Stimulated activated CD4-positive, alpha-beta T cell treated with anti-CD3 and anti-CD28 coated beads, Interleukin-2, amount 100 ng/mL, for 48 hours (primary cell): ENCODE measurements at places on chromosomes 13 and 19.
A peak's percentile ranks its signal among the peaks of the same experiment; 100 is the strongest.

DNA sequence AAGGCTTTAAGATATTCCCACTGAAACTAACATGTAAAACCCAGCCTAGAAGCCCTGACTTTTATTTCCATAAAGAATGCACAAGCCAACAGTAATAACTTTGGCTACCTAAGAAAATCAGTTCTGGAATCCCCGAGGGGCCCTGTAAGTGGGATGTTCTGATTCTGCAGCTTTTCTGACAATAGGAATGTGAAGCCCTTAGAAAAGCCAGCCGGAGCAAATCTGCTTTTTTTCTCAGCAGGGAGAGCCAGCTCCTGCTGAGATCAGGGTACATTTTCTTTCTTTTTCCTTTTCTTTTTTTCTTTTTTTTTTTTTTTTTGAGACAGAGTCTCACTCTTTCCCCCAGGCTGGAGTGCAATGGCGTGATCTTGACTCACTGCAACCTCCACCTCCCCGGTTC lies 8.0 kb upstream of the GARRE1 start:
- DNase-seq, result no peak

DNA sequence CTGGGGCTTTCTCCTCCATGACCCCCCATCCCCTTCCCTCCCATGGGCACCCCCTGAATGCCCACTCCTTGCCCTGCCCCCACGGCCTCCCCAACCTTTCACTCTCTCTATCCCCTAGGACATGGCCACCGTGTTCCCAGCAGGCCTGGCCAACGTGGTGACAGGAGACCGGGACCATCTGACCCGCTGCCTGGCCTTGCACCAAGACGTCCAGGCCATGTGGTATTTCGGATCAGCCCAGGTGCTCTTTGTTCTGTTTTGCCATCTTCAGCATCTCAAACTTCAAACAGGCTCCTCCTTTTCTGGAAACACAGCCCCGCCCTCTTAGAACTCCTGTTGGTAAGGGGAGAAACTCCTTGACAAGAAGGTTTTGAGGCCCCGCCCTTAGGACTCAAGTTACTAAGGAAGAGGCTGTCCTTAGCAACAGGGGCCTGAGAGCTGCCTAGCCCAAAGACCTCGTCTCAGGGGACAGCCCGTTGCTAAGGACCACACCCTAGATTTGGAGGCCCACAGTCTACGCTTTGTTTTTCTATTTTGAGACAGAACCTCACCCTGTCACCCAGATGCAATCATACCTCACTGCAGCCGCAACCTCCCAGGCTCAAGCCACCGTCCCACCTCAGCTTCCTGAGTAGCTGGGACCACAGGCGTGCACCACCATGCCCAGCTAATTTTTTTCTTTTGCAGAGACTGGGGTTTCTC lies 5.1 kb upstream of the FLT3LG start:
- peak; percentile 58 for DNase-seq

GRCh38 chr13:106573868-106574267 lies 5.9 kb upstream of the ARGLU1 start:
- no peak for DNase-seq

- DNase-seq, result no peak
Observed at GRCh38 chr13:71880753-71881541, 13.9 kb upstream of the DACH1 start.

- no peak for DNase-seq
Observed at GRCh38 chr19:49069026-49069425, 3.5 kb downstream of the KCNA7 start.

GRCh38 chr13:78719367-78719766 lies 60.4 kb upstream of the OBI1 start:
- no peak for DNase-seq

GRCh38 chr13:84641491-84641890 lies 759.2 kb upstream of the SLITRK1 start:
- no peak for DNase-seq

DNA sequence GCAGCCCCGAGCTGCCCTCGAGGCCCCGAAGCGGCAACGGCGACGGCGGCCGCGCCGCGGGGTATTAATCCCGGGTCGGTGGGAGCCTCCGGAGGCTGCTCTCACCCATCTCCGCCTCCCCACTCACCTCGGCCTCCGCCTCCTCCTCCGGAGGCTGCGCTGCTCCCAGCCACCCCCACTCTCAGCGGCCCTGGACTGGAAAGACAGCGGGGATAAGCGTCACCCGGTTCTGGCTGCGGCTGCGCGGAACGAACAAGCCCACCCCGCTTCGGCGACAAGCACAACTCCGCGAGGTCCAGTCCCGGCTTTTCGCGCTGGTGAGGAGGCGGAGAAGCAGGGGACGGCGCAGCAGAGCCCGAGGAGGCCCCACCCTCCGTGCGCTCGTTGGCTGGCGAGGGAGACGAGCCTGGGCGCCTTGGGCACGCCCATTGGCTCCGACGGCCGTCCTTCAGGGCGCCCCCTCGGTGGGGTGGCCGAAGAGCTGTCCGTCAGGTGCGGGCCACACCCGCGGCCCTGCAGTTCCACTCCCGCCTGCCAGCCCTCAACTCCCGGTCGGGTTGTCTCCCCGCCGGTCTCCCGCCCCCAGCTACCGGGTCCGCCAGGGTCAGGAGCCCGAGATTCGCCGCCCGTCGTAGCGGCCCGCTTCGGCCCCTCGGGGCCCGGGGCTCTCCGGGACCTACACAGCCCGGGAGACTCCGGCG lies at the start of gene ZMYM5:
ZMYM5 (minus strand) TSS at position 327 of the 701 bp plus-strand sequence. CDS start 11,469 bp downstream, outside the sequence.
- peak; percentile 91 for DNase-seq

- no peak for DNase-seq
Observed at GRCh38 chr13:113123226-113124201, 915 bp downstream of the F10 start.

DNA sequence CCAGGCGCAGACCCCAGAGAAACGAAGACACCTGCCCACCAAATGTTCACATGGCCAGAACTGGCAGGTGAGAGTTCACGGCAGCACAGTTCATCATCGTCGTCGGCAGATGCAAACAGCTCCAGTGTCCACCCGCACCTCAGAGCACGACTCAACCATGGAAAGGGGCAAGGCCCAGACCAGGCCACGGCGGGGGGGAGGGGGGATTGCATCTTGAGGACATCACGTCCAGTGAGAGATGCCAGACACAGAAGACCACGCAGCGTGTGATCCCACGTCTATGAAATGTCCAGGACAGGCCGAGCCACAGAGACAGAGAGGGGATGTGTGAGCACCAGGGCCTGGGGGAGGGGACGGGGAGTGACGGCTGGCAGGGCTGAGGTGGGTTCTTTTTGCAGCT lies 7.3 kb downstream of the RNF126 start:
- no peak for DNase-seq

DNA sequence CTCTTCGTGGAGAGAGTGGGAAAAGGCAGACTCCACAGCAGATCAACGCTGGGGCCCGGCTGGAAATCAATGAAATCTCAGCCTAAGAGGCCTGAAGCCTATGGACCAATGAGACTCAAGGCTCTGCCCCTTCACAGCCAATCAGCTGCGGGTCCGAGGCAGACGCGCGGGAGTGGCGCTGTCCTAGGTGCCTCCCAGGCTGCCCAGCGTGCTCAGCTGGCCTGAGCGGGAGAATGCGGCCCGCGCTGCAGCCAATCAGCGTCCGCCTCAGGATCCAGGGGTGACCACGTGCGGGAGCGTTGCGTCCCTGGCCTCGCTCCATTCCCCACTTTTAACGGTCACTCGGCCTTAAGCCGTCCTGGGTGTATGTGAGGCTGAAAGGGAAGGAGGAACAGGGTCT lies at the start of gene ZBTB32:
ZBTB32 (plus strand) TSS at position 341 of the 400 bp plus-strand sequence. CDS start 10,069 bp downstream, outside the sequence.
- DNase-seq, result no peak

- no peak for DNase-seq
Observed at GRCh38 chr13:23477101-23477500, 43.6 kb upstream of the SACS start.

GRCh38 chr13:50616101-50616500 lies 227.4 kb downstream of the DLEU7 start:
- DNase-seq, result no peak

- DNase-seq, result no peak
Observed at GRCh38 chr19:4075373-4075772, 8.7 kb upstream of the ZBTB7A start.

- no peak for DNase-seq
Observed at GRCh38 chr13:34040863-34041262, 222.9 kb downstream of the RFC3 start.

DNA sequence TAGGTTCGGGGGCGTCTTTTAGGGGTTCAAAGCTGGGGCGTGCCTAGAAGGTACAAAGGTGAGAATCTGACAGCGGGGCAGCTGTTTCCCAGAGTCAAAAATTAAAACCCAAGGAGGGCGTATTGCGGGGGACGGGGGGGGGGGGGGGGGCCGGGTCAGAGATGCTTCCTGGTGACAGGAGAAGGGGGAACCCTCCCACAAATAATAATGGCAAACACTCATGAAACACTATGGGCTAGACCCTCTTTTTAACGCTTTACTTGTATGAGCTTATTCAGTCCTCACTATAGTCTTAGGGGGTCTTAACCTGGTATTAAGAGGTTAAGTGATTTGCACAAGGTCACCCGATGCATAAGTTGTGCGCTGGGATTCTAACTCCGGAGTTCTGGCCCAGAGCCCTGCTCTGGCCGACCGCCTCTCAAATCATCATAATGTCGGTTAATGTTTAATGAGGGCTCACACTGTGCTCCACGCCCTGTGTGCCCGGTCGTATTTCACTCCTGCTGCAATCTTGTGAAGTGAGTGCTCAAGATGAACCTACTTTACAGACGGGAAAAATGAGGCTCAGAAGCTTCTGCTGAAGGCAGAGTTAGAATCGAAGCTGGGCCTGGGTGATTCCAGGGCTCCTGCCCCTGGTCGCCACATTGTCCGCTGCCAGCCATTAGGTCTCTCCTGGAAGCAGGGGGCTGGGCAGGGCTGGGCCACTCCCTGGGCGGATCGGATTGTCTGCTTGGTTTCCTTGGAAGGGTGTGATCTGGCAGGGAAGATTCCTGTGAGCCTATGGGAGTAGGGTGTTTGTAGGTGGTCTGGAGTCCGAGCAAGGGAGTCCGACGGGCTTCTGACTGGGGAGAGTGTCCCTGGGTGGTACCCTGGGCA lies 964 bp downstream of the PAK4 start:
- no peak for DNase-seq

GRCh38 chr19:16224293-16225045 lies 26.8 kb downstream of the AP1M1 start:
- no peak for DNase-seq

GRCh38 chr19:55620410-55621204 lies 3.8 kb downstream of the ZNF784 start:
- no peak for DNase-seq

DNA sequence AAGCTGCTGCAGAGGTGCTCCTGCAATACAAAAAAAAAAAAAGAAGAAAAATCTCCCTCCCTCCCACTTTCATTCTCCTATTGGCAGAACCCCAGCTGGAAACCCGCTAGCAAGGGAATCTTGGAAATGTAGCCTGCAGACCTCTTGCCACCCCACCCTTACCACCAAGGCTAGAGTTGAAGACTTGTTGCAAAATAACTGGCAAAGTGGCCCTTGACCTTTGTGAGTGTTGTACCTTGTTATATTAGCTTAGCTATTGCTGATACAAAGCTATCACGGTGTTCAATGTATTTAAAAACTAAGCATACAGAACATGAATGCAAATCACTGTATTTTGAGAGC lies 57.5 kb upstream of the KCTD4 start:
- no peak for DNase-seq

- DNase-seq, result no peak
Observed at GRCh38 chr19:41355802-41356201, 2.1 kb upstream of the TGFB1 start.

DNA sequence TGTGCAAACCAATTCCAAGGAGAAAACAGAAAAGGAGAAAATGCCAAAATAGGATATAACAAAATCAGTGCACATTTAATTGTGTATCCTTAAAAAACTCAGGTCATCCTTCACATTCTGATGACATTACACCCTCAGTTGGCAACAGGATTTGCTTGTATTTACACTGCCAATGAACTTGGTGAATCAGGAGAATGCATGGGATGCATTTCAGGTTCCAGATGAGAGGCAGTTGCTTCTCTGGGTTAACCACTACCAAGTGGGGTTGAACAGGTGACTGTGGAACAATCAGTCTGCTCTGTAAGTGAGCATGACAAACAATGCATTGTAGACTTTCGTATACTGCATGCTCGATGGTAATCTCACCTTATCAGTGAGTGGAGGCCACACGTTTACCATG lies 79.1 kb downstream of the STARD13 start:
- no peak for DNase-seq

DNA sequence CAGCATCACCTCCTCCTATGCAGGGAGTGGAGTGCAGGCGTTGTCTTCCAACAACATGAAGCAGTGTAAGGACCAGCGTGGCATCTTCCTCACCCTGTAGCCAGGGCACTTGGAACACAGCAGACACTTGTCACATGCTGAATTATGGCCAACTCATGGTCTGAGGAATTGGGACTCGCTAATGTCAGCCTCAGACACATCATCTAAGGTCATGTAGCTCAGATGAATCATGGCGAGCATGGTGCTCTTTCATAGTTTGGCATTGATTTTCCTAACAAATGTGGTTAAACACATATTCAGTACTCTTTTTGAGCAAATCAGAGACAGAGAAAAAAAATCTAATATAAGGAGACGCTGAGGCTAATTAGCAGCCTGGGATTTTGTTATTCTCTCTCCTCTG lies 99.6 kb upstream of the SGCG start:
- DNase-seq, result no peak

GRCh38 chr13:98685146-98685545 lies 67.3 kb downstream of the SLC15A1 start:
- no peak for DNase-seq

DNA sequence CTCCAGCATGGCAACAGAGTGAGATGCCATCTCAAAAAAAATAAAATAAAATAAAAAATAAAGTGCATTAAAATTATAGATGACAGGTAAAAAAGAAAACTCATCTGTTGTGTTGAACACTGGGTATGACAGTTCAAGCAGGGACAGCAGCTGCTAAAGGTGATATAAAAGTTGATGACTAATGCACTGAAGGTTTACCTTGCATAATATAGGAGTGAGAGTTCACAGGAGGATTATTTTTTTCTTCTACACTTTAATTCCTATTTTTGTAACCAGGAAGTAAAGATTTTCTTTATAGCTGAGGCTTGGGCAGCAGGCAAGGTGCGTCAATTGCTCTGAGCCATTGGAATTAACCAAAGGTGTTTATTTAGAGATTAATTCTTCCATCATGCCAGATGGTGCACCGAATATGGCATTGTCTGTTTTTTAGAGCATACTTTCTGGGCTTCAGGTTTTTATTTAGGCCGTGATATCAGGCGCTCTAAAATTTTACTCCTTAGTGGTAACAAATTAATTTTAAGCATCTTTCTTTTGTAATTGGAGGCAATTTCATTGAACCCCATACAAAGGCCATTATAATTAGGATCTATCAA lies 337.0 kb upstream of the SLC10A2 start:
- no peak for DNase-seq

DNA sequence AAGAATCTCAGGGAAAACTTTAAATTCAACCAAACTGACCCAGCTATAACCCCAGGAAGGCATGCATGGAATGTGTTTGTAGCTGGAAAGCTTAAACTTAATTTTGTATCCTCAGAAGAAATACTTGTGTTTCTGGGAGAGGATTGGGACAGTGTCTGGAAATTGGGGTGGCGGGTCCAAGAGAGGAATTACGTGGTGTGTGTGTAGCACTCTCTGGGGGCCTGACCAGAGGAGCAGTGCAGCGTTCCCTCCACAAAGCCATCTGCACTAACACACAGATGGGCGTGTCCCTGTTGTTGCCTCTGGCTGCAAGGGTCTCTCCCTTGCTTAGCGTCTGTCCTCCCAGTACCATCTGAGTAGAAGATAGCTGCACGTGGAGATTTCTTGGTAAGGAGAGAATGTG lies 6.4 kb downstream of the GARRE1 start:
- DNase-seq, result no peak
